Tracheal epithelial cell (primary cell): ENCODE measurements at places on chromosomes 13 and 19. TPM values are rescaled to one million over a fixed set of nuclear protein-coding genes. Genes with fewer than 3 reads are reported as not detected.

Gene NLRP12
- not detected in 2 replicates for total RNA-seq

Gene CYP4F11
- total RNA-seq = 3.9 and 4.0 TPM in 2 replicates

Gene PIK3R2
- 13.3 and 23.4 TPM in 2 replicates for total RNA-seq

Gene PSG3
- not detected in 2 replicates for total RNA-seq

Gene SLC25A41
- total RNA-seq = 0.21 and 0.24 TPM in 2 replicates

Gene CARD8
- 5.1 and 6.2 TPM in 2 replicates for total RNA-seq

Gene SPART
- 46.7 and 48.2 TPM in 2 replicates for total RNA-seq

Gene SUGP1
- total RNA-seq = 10.2 and 15.9 TPM in 2 replicates

Gene SAE1
- total RNA-seq = 75.7 and 82.9 TPM in 2 replicates

Gene ATP4B
- not detected in 2 replicates for total RNA-seq

Gene SSC5D
- total RNA-seq = 0.24 TPM in 1 of 2 replicates, not detected in the other

Gene LILRB1
- not detected in 2 replicates for total RNA-seq

Gene PALM
- under 0.01 and 1.2 TPM in 2 replicates for total RNA-seq

Gene FCAR
- total RNA-seq = not detected in 2 replicates

Gene SIGLEC8
- not detected in 2 replicates for total RNA-seq

Gene ANGPTL8
- total RNA-seq = not detected in 2 replicates

Gene ZSWIM9
- 1.7 and 3.1 TPM in 2 replicates for total RNA-seq

Gene ERICH4
- total RNA-seq = not detected in 2 replicates

Gene ZAR1L
- total RNA-seq = not detected in 2 replicates

Gene RELB
- 3.0 and 23.9 TPM in 2 replicates for total RNA-seq

Gene SPTBN4
- total RNA-seq = 0.24 and 0.43 TPM in 2 replicates
